Activated T-helper 1 cell treated with anti-CD3 and anti-CD28 coated beads, Interleukin-12 subunit alpha, Interleukin-12 subunit beta, Interleukin-2, Interleukin-4 antibody, amounts not matched to agents 30 ng/mL and 10 ng/mL and 1 ng/mL, durations not matched to agents 14 hours and 24 hours and 36 hours (primary cell): ENCODE measurements at places on chromosomes 1 and 21. TPM values are rescaled to one million over a fixed set of nuclear protein-coding genes. Genes with fewer than 3 reads are reported as not detected.

DNA sequence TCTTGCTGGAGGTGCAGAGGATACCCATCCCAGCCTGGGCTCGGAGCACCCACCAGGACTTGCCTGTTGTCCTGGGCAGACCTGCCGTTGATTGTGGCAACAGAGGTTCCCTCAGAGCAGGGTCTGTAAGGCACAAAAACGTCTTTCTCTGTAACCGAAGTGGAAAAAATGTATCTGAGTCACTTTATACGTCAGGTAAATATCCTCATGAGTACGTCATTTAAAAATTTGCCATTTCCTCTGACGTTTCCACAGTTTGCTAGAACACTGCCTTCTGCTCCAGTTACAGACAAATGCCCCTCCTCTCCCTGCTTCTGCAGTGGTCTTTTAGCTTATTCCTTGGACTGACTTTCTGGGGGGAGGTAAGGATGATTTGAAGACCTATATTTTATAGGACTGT lies 326.8 kb downstream of the HHAT start:
- DNase-seq = no peak

DNA sequence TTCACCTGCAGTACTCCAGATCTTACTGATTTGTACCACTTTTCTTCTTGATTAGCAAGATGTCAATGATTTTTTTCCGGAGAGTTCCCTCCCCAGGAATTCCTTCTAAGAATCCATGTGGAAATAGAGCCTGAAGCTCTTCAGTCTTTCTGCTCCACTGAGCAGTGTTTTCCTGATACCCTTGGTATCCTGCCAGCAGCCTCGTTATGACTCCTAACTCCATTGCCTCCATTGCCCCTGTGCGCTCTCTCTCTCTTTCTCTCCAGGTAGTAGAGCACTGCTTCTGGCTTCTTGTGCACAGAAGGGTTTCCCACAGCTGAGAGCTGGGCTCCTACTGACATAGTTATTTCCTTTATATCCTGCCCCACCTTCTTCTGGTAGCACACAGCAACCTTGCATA lies 12.2 kb downstream of the UBE2U start:
- DNase-seq = no peak

DNA sequence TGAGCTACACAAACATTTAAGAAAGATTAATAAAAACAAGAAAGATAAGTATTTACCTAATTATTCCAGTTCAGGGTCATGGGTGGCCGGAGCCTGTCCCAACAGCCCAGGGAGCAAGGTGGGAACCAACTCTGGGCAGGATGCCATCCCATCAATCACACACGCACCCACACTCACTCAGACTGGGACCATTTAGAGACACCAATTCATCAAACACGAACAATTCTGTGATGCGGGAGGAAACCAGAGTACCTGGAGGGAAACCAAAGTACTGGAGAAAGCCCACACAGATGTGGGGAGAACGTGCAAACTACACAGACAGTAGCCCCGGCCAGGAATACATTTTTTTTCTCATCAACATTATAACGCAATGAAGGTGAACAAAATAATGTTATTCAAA lies 16.2 kb downstream of the WASF2 start:
- DNase-seq = no peak

DNA sequence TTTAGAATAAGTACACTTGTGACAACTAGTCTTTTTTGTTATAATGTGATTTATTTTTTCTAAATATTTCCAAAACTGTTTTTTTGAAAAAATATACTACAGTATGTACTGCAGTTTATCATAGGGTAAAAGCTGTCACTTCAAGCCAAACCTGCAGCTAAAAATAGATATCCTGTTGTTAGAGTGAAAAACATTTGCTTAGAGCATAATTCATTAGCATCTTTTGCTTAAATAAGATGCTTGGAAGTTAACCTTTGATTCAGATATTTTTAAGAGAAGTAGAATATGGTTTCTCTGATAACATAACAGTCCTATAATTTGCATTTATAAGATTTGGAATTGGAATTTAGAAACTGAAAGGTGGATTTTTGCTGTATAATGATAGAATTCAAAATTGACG lies 21.5 kb downstream of the PRKACB start:
- no peak for DNase-seq

The HPCA gene
- total RNA-seq = 0.20 TPM in 1 of 2 replicates, not detected in the other
